ENCODE measurements at places on chromosomes 2 and 18.

GRCh38 chr2:62084801-62085200 is 111.1 kb upstream of the B3GNT2 start:
- no peak overlapping the region for H3K27ac ChIP-seq
- no peak for DNase-seq
- H3K4me1 ChIP-seq = no peaks in the 10 kb centered on the region
- H3K36me3 ChIP-seq = peaks cover 3% of the 10 kb centered on the region
- H3K4me3 ChIP-seq = no peak overlapping the region

GRCh38 chr2:88924533-88924932 is 233.1 kb downstream of the RPIA start:
- DNase-seq = no peak
- no peak overlapping the region for H3K4me3 ChIP-seq
- H3K27ac ChIP-seq = no peak overlapping the region

DNA sequence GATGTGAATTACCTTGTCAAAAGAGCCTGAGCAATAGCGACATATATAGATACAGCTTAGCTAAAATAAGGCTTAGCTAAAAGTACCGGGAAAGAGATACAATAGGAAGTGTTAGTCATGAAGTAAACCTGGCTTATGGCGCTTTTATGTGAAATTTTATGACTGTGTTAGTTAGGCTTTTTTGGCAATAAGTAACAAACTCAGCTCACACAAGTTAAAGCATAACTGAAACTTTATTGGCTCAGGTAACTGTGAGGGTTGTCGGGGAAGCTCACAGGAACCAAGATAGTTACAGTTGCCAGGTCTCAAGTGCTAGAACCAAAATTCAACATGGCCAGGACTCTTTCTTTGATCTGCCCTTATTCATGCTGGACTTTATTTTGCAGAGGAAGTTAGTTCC is 925.0 kb upstream of the GYPC start:
- H3K27ac ChIP-seq = no peak overlapping the region
- no peak overlapping the region for H3K4me3 ChIP-seq
- H3K4me1 ChIP-seq = no peaks in the 10 kb centered on the region

- H3K4me1 ChIP-seq = no peaks in the 10 kb centered on the region
- no peak overlapping the region for H3K4me3 ChIP-seq
- no peaks in the 10 kb centered on the region for H3K27me3 ChIP-seq
- H3K27ac ChIP-seq = no peak overlapping the region
- no peaks in the 10 kb centered on the region for H3K36me3 ChIP-seq
- no peak for DNase-seq
These were observed 72.2 kb downstream of the CRIM1 start for GRCh38 chr2:36427790-36428243.

DNA sequence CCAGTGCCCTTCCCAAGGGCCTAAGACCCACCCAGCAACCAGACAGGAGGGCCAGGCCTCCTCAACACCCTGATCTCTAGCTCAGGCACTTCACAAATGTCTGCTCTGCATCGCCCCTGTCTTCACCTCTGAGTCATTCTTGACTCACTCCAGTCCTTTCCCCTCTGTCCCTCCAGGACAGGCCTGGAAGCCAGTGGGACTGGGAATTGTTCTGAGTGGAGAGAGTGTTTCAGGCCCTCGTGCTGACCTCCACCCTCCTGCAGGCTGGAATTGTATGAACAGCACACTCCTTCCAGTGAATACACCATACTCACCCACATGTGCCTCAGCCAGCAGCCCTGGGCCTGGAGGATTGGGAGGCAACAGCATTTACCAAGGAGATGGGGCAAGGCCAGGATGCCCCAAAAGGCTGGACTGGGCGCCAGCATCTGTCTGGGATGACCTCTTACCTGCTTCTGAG is 304.2 kb downstream of the CYP26B1 start:
- H3K4me3 ChIP-seq = no peak overlapping the region
- no peaks in the 10 kb centered on the region for H3K36me3 ChIP-seq
- H3K27ac ChIP-seq = no peak overlapping the region
- H3K27me3 ChIP-seq = peaks cover 9% of the 10 kb centered on the region
- no peak for DNase-seq

- DNase-seq = no peak
- H3K4me3 ChIP-seq = no peak overlapping the region
- H3K4me1 ChIP-seq = no peaks in the 10 kb centered on the region
- H3K27ac ChIP-seq = no peak overlapping the region
- no peaks in the 10 kb centered on the region for H3K36me3 ChIP-seq
These were observed 166.4 kb upstream of the RPRM start for GRCh38 chr2:153644955-153645354.

GRCh38 chr18:50284255-50284885 is 3.0 kb upstream of the MBD1 start:
- H3K27me3 ChIP-seq = no peaks in the 10 kb centered on the region
- no peak overlapping the region for H3K4me3 ChIP-seq
- H3K36me3 ChIP-seq = peaks cover 54% of the 10 kb centered on the region
- H3K27ac ChIP-seq = peak overlapping the region; percentile 57
- no peak for DNase-seq

GRCh38 chr18:12722731-12723130 is 19.9 kb downstream of the PSMG2 start:
- no peak overlapping the region for H3K27ac ChIP-seq
- no peak overlapping the region for H3K4me3 ChIP-seq
- no peak for DNase-seq
- H3K4me1 ChIP-seq = peaks cover 10% of the 10 kb centered on the region

DNA sequence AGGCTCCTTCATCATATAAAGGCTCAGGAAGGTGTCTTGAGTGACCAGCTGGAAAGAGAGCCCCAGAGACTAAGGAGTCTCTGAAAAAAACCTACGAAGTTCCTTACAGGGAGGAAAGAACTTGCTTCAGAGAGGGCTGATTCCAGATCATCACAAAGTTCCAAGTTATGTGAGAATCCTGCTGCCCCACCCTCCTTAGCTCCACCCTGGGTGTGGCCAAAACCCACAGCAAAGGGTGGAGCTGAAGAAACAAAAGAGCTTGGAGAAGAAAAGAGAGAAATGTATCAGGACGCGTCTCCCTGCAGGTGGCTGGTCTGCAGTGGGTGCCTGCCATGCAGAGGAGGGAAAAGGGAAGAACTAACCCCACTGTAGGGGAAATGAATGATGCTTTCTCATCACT is 32.8 kb upstream of the ZNF396 start:
- no peaks in the 10 kb centered on the region for H3K36me3 ChIP-seq
- no peak overlapping the region for H3K27ac ChIP-seq
- H3K4me3 ChIP-seq = no peak overlapping the region
- peaks cover 2% of the 10 kb centered on the region for H3K27me3 ChIP-seq
- no peak for DNase-seq
